ENCODE measurements at places on chromosomes 6 and 20.

DNA sequence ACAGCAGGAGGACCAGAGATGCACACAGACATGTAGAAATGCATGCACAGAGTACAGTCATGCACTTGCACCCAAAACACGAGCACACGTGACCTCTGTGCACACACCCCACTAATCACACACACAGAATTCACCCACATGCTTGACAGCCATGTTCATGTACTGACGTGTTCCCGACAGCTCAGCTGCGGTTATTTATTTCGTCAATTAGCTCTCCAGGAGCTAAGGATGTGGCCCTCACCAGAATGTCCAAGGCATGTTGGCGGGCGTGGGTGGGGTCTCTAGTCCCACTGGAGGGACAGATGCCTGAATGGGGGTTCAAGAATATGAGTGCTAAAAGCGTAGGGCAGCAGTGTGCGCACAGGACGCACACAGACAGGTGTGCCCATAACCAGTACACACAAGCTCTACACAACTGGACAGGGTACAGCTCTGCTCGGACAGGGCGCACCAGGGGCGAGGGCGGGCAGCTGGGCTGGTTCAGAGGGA is 571 bp upstream of the PRPF6 start:
- H3K4me1 ChIP-seq = peaks cover 47% of the 10 kb centered on the region
- no peak for DNase-seq
- peak overlapping the region; percentile 87 for H3K4me3 ChIP-seq

DNA sequence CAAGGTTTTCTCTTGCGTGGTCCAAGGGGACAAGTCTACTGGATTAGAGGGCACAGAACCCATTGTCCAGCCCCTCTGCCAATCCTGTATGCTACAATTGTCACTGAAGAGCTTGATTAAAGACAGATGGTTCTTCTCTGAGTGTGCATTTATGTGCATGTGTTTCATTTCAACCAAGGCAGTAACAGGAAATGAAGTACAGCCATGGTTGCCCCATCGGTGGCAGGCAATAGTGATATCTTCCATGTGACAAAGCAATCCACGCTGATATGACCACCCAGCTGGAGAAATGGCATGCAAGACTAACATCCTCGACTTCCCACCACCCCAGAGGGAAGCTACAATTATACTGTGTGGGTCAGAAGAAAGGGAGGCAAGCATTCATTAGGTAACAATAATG is 85.5 kb downstream of the UNC5CL start:
- H3K27ac ChIP-seq = no peak overlapping the region
- H3K36me3 ChIP-seq = no peaks in the 10 kb centered on the region
- no peak overlapping the region for H3K4me3 ChIP-seq
- no peak for DNase-seq

GRCh38 chr6:151325075-151326050 is 66.0 kb downstream of the ZBTB2 start:
- H3K4me1 ChIP-seq = peaks cover 17% of the 10 kb centered on the region
- H3K4me3 ChIP-seq = peak overlapping the region; percentile 71
- no peaks in the 10 kb centered on the region for H3K36me3 ChIP-seq
- no peak for DNase-seq

DNA sequence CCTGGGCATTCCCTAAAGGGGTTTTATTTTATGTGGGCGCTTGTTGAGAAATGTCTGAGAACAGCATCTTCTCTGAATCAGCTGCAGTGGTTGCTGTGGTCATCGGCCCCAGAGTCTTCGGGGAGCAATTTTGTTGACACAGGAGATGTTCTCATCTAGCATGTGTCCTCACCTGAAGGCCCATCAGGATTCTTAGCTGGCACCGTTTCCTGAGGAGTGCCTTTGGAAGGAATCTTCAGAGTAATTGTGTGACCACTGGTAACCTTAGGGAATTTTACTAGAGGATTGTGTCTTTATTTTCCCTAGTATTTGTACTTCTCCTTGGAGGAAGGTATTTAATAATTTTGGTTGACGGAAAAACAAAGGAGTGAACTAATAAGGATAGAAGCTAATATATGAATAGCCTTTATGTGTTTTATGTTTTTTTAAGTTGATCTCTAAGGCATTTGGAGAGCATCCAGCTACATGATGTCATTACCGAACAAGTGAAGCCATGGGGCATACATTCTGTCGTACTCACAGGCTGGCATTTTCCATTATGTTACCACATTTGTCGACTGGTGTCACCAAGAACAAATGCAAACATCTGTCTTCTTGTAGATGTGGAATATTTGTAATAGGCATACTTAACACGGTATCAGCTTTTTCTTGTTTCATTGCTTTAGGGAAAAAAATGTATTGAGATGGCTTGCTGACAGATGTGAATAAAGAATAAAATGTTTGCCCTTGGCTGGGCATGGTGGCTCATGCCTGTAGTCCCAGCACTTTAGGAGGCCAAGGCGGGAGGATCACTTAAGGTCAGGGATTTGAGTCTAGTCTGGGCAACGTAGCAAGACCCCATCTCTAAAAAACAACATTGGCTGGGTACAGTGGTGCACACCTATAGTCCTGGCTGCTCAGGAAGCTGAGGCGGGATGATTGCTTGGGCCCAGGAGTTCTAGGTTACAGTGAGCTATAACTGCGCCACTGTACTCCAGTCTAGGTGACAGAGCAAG is 41.9 kb downstream of the TULP4 start:
- H3K4me1 ChIP-seq = peaks cover 33% of the 10 kb centered on the region
- no peaks in the 10 kb centered on the region for H3K36me3 ChIP-seq
- H3K27ac ChIP-seq = no peak overlapping the region
- H3K27me3 ChIP-seq = no peaks in the 10 kb centered on the region

DNA sequence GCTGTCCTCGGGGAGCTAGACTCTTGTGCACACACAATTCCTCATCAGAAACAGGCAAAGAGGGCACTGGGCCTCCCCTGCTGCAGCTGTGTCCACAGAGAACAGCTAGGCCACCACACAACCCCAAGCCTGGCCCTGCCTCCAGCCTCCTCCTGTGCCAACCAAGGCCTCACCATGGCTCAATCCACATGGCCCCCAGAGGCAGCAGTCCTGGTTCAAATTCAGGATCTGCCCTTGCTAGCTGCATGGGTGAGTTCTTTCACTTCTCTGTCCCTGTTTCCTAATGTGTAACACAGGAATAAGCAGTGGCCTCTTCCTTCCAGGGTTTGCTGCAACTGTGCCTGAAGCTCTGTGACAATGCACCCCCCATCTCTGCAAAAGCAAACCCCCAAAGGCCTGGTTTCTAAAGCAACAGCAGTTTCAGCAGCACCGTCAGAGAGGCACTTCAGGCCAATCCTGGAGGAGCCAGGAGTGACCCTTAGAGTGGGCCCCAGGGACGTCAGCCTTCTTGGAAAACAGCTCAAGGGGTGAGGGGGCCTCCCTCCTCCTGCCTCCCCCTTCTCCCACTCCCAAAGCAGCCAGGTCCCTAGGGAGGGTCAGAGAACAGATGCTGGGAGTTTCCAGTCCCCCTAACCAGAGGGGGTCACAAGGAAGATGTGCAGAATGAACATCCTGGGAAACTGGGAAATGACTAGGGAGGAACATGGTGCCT is 2.2 kb downstream of the ADISSP start:
- peaks cover 28% of the 10 kb centered on the region for H3K4me1 ChIP-seq
- H3K4me3 ChIP-seq = peak overlapping the region; percentile 46
- H3K27ac ChIP-seq = no peak overlapping the region
- peaks cover 24% of the 10 kb centered on the region for H3K36me3 ChIP-seq

GRCh38 chr6:90328004-90328403 is 31.4 kb upstream of the BACH2 start:
- H3K4me3 ChIP-seq = no peak overlapping the region
- no peaks in the 10 kb centered on the region for H3K36me3 ChIP-seq
- H3K27me3 ChIP-seq = no peaks in the 10 kb centered on the region
- H3K27ac ChIP-seq = no peak overlapping the region

DNA sequence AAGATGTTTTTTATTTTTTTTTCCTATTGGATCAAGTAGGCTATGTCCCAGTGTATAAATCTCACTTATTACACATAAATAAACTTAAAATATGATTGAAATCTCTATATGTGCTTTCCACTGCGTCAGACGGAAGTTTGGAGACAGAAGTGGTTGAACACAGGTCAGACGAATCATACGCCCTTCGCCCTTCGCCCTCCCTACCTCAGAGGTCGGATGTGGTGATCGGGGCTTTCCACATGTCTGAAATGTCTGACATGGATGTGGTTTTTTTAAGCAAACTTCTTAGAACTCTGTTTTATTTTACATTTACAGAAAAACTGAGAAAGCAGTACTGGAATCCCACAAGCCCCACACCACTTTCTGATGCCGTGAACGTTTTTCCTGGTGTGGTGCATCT is 344.4 kb downstream of the THBS2 start:
- peaks cover 7% of the 10 kb centered on the region for H3K36me3 ChIP-seq
- H3K27ac ChIP-seq = no peak overlapping the region
- H3K27me3 ChIP-seq = peaks cover 5% of the 10 kb centered on the region
- DNase-seq = no peak
- peaks cover 12% of the 10 kb centered on the region for H3K4me1 ChIP-seq

GRCh38 chr6:13725570-13725969 is 13.9 kb upstream of the RANBP9 start:
- H3K27me3 ChIP-seq = no peaks in the 10 kb centered on the region
- peak overlapping the region; percentile 84 for H3K4me3 ChIP-seq
- H3K36me3 ChIP-seq = no peaks in the 10 kb centered on the region
- H3K27ac ChIP-seq = peak overlapping the region; percentile 97
- peaks cover 23% of the 10 kb centered on the region for H3K4me1 ChIP-seq
- no peak for DNase-seq

Measured in effector memory CD8-positive, alpha-beta T cell (primary cell).